ENCODE measurements at places on chromosomes 5 and 9.

- no peak for DNase-seq
These were observed 132.9 kb upstream of the SLC30A5 start for GRCh38 chr5:68960961-68961360.

DNA sequence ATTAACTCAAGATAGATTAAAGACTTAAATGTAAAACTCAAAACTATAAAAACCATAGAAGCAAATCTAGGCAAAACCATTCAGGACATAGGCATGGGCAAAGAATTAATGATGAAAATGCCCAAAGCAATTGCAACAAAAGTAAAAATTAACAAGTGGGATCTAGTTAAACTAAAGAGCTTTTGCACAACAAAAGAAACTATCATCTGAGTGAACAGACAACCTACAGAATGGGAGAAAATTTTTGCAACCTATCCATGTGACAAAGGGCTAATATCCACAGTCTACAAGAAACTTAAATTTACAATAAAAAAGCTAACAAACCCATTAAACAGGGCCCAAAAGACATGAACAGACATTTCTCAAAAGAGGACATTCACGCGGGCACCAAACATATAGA is 34.4 kb upstream of the ZFAND5 start:
- no peak for DNase-seq

DNA sequence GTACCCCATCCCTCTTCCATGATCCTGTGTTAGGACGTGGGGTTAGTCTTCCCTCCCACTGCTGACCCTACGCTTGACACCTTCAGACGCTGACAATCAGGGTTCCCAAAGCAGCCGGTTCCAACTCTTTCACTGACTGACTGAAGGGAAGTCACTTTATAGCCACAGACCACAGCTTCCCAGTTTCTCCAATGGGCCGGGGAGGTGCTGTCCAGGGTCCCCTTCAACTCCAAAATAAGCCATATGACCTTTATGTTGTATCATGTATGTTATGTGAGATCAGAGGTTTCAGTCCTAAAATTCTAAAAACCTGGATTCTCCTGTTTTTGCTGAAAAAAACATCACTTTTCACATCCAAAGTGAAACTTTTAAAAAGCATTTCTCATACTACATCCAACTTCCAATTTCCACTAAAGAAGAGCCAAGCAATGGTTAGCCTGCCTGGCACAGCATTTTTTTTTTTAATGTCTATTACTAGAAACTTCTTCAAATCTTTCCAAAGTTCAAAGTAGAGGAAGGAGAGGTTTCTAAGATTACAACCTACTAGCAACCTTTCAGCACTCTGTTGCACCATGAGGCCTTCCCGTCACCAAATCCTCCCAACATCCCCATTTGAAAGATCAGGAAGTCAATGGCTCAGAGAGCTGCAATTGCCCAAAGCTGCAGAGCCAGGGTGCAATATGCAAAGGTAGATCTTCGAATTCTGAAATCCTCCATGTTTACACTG is 5.2 kb downstream of the EPB41L4B start:
- no peak for DNase-seq

GRCh38 chr5:56534102-56534829 is 281.1 kb upstream of the MAP3K1 start:
- no peak for DNase-seq

DNA sequence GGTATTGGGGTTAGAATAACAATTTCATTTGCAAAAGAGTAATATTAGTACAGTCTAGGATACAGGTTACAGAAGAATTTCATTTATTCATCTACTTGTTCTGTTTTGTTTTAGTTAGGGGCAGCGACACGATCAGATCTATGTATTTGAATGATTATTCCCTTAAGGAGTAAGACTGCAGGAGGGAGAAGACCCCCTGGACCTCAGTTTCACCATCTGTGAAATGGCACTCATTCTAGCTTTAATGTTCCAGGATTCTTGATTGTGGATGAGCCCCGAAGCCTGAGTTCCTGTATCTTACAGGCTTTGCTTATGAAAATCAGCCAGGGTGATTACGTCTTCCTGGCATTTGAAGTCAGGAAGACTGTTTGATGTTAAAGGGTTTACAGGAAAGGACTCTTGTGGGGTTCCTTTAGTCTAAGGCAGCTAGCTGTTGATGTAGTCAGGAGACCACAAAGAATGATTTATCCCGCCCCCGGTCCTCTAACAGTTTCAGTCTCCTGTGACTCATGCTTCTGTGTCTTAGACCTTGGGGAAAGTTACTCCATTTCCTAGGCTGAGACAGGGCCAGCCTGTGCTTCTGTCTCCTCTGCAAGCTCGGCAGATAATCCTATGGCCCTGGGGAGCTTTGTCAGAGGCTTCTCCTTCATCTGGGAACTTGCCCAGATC is 11.5 kb downstream of the SMIM3 start:
- peak; percentile 72 for DNase-seq

DNA sequence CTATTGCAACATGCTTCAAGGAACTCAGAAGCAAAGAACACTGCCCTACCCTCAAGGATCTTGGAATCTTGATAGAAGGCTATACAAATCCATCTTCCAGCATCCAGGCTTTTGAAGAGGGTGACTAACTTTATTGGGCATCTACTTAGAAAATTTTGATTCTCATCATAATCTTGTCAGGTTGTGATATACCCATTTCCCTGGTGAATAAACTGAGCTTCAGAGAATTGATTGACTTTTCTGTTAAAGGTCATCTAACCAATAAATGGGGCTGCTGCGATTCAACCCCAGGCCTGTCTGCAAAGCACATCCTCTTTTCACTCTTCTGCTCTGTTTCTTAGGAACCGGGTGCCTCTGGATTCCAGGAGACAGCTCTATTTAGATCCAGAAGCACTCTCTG is 19.9 kb upstream of the INSYN2B start:
- DNase-seq: no peak

DNA sequence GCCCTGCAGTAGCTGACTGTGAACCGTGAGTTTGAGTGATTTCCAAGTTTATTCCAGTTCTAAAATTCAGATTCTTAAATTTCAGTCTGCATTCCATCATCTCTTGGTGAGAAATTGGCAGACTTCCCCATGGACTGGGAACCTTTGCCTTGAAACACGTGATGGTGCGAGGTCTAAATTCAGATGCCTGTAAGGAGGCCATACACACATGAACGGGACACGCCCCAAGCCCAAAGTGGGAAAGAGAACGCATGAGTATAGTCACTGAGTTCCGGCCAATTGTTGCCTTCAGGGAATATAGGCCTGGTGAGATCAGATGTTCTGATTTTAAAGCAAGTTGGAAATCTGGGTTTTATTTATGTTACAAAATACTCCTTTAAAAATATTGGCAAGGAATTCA is 1084.4 kb upstream of the WWC1 start:
- no peak for DNase-seq

DNA sequence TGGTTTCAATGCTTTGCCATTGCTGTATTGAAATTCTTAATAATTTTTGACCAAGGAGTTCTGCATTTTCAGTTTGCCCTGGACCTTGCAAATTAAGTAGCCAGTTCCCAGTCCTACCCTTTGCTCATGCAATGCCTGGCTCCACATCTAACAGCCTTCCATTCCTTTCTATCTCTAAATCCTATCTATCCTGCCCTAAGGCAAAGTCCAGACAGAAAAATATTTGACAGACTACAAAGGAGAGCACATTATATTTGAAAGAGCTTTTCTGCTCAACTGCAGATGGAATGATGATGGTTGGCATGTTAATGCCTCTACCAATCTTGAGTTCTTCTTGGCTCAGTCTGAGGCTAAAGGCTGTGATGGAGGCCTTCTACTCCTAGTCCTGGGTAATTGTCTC is 15.5 kb downstream of the SLC22A4 start:
- no peak for DNase-seq

GRCh38 chr5:60943624-60944023 is 1.2 kb downstream of the ERCC8 start:
- DNase-seq: no peak

DNA sequence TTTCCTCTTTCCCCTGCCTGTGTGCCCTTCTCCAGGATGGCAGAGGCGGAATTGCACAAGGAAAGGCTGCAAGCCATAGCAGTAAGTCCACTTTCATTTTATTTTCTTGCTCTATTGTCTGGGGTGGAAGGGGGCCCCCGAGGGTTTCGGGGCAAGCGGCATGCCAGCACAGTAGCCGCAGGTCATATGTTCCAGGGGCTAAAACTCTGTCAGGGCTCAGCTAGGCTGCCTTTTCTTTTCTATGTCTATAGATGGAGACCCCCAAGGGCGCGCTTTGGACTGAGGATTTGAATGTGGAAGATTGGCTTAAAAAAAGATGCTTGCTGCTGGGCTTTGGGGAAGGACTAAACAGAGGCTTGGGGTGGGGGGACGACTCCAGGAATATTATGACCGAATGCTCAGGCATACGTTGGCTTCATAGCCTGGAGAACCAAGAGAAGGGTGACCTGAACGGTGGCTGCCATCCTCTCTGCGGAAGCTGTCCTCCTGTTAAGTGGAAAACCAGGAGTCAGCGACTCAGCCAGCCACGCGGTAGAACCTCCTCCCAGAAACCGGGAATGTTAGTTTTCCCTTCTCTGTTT is 545 bp downstream of the PALM2AKAP2 start:
- DNase-seq: no peak

GRCh38 chr5:26903469-26903868 is 134.9 kb downstream of the CDH9 start:
- no peak for DNase-seq

- DNase-seq: no peak
These were observed 14.9 kb downstream of the EFNA5 start for GRCh38 chr5:107655831-107656230.

DNA sequence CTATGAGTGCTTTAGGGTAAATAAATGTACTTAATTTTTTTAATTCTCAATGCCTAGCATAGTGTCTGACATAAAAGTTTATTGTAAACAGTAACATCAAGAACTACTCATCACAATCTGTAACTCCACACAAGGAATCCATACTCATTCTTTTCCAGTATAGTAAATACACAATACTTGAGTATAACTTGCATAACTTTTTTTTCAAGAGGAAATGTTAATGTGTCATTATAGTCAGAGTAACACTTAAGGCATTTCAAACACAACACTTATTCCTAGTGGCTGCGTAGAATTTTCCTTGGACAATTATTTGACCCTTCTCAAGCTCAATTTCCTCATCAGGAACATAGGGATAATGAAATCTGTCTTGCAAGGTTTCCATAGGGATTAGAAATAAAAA is 584.3 kb downstream of the CAAP1 start:
- DNase-seq: no peak

DNA sequence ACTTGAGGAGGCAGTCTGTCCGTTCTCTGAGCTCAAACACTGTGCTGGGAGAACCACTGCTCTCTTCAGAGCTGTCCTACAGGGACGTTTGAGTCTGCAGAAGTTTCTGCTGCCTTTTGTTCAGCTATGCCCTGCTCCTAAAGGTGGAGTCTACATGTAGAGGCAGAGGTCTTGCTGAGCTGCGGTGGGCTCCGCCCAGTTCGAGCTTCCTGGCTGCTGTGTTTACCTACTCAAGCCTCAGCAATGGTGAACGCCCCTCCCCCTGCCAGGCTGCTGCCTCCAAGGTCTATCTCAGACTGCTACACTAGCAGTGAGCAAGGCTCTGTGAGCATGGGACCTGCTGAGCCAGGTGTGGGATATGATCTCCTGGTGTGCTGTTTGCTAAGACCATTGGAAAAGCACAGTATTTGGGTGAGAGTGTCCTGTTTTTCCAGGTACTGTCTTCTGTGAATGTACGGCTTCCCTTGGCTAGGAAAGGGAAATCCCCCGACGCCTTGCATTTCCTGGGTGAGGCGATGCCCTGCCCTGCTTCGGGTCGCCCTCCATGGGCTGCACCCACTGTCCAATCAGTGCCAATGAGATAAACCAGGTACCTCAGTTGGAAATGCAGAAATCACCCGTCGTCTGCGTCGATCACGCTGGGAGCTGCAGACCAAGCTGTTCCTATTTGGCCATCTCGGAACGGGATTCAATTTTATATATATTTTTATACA is 58.5 kb downstream of the CNTRL start:
- no peak for DNase-seq

DNA sequence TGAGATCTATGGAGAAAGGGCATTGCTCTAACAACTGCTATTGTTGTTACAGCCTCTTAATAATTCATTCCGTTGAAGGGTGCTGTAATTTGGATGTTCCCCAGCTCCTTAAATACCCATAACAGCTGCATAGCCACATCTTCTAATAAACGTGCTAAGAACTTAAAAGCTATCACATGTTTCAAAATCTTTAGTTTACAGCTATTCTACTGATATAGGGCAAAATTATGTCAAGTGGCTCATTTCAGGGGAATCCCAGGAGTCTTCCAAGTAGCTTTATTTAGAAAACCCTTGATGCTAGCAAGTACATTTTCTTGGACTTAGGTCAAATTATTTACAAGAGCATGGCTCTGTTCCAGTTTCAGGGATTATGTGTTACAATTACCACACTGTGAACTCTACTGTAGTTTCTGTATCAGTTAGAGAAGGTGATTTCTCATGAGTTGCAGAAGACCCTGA is 990.4 kb upstream of the ACO1 start:
- DNase-seq: no peak

DNA sequence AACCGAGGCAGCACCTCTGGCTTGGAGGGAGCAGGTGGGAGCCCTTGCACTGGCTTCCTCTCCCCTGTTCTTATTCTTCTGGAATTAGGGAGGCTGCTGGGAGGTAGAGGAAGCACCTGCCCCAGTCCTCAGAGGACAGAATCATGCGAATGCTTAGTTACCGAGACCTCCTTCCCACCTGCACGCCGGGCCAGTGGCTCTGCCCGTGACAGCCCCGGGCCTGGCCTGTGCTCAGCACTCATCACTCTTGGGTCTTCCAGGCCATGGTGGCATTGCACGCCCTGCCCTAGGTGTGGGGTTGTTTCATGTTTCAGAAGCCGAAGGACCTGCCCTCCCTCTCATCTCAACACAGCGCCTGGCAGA is 45.3 kb upstream of the NKD2 start:
- no peak for DNase-seq

GRCh38 chr5:61245486-61245885 is 83.2 kb upstream of the SMIM15 start:
- no peak for DNase-seq

- no peak for DNase-seq
These were observed 330.4 kb upstream of the EDIL3 start for GRCh38 chr5:84715091-84715490.

- DNase-seq: no peak
These were observed 12.6 kb downstream of the QSOX2 start for GRCh38 chr9:136232969-136233368.

DNA sequence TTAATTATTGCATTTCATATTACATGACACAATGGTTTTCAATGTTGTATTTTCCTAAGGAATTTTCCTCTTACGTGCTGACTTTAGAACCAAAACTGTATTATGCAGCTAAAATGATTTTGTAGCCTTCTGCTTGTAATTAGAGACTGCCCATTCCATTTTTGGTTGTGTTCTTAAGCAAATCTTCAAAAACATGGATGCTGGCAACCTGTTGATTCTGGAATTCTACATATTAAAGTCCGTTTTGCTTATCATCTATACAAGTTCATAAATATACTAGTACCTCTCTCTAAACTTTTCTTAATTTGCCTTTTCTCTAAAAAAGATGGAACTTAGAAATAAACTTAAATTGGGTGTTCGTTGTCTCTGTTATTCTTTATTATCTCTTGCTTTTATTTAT is 88.3 kb downstream of the NR3C1 start:
- DNase-seq: no peak

Data from GM20000 (cell line).